Hepatocyte (in vitro differentiated cells): ENCODE measurements at places on chromosomes 3 and 15. TPM values are rescaled to one million over a fixed set of nuclear protein-coding genes. Genes with fewer than 3 reads are reported as not detected.

DNA sequence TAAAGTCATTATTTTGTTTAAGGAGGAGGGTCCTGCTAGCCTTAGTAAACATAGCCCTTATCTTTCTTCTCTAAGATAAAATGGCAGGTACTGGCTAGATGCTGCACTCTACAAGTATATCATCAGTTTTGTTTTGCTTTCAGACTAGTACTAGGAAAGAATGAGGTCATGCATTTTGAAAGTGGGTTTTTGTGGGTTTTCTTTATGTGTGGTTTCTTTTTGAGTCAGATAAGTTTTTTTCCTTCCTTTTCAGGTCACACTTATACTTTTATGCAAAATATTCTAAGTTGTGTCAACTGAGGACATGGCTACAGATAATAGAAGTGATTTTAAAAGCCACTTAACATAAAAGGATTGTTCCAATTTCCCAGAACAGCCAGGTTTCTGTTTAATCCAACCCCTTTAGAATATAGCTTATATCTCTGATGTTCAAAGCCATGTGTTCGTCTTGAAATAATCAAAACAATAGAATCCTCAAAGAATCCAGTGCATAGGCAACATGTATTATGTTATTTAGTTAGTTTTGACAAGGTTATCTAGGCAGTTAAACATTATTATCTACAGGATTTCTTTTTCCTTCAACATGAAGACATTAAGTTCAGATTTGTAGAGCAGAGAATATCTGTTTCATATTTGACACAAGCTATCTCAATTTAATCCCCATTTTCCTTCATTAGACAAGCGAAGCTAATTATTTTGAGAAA lies 406.2 kb downstream of the RBMS3 start:
- peak; percentile 15 for DNase-seq
- H3K27me3 ChIP-seq, result no peaks in the 10 kb centered on the region
- H3K36me3 ChIP-seq, result no peaks in the 10 kb centered on the region
- peaks cover 40% of the 10 kb centered on the region for H3K4me1 ChIP-seq
- no peak overlapping the region for H3K4me3 ChIP-seq

GRCh38 chr3:53236112-53236841 lies 19.5 kb downstream of the TKT start:
- peak overlapping the region; percentile 56 for H3K27ac ChIP-seq
- peaks cover 18% of the 10 kb centered on the region for H3K4me1 ChIP-seq
- no peaks in the 10 kb centered on the region for H3K36me3 ChIP-seq
- peak; percentile 69 for DNase-seq
- H3K27me3 ChIP-seq, result no peaks in the 10 kb centered on the region
- H3K4me3 ChIP-seq, result no peak overlapping the region

DNA sequence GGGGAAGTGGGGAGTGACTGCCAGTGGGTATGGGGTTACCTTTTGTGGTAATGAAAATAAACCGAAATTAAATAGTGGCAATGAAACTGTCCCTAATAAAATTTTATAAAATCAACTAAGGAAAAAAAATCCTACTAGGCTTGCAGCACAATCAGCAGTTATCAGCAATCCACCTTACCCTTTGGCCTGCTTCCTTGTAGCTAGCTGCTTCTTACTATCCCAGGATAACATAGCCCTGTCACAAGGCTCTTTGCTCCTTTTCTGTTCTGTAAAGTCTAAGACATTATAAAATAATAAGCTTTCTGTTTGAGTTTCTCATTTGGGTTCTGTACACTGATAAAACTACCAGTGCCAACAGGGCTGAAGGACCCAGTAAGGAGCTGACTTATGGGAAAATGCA lies 23.0 kb upstream of the CTXND1 start:
- no peaks in the 10 kb centered on the region for H3K4me1 ChIP-seq
- H3K27me3 ChIP-seq, result peaks cover 7% of the 10 kb centered on the region
- H3K36me3 ChIP-seq, result no peaks in the 10 kb centered on the region

GRCh38 chr15:46316024-46316423 lies 681.2 kb downstream of the SQOR start:
- no peaks in the 10 kb centered on the region for H3K36me3 ChIP-seq
- no peak overlapping the region for H3K4me3 ChIP-seq
- no peaks in the 10 kb centered on the region for H3K4me1 ChIP-seq
- DNase-seq, result no peak

The LRRFIP2 gene
- 42.2 and 48.8 TPM in 2 replicates for total RNA-seq

The LRRC31 gene
- total RNA-seq, result 6.1 and 6.5 TPM in 2 replicates

- no peaks in the 10 kb centered on the region for H3K36me3 ChIP-seq
- no peak overlapping the region for H3K4me3 ChIP-seq
- no peak overlapping the region for H3K27ac ChIP-seq
- H3K27me3 ChIP-seq, result no peaks in the 10 kb centered on the region
These were observed 63.4 kb downstream of the TPRG1 start for GRCh38 chr3:189235214-189235613.

DNA sequence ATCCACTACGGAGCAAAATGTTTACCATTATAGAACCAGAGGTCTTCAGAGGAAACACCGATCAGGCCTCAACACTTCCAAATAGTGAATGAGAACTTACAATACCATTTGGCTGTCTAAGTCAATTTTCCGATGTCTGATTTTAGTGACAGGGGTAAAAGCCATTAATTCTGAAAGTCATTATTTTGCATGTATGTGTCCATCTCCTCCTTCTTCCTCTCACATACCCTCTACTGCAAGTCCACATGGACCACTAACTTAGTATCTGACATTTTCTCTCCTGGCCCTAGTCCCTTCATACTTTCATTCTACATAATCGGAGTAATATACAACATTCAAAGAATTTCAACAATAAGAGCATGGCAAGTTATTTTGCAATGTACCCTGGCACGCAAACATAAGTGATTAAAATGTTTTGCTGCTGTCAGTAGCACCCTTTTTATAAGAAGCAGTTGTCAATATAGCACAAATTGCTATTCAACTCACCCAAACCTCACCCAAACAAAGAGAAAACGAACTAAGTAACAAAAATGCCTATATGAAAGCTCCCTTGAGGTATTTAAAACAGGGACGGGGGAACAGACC lies 1.9 kb downstream of the TOP2B start:
- H3K4me3 ChIP-seq, result peak overlapping the region; percentile 86
- H3K36me3 ChIP-seq, result no peaks in the 10 kb centered on the region
- peaks cover 25% of the 10 kb centered on the region for H3K4me1 ChIP-seq
- peak overlapping the region; percentile 97 for H3K27ac ChIP-seq
- no peaks in the 10 kb centered on the region for H3K27me3 ChIP-seq
- DNase-seq, result no peak

DNA sequence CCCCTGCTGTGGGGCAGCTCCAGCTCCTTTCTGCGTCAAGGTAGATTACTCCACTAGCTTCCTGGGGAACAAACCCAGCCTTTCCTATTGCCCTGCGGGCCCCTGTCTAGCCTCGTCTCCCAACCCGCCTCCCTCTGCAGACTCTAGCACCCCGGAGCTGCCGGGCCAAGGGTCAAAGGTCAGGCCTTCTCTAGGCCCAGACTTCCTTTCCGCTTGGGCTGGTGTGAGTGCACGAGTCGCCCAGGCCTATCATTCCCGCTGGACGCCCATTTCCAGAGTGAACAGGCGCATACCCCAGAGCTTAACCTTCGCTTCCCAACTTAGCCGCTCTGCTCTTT lies 11.6 kb upstream of the ONECUT1 start:
- H3K4me1 ChIP-seq, result peaks cover 22% of the 10 kb centered on the region
- H3K36me3 ChIP-seq, result no peaks in the 10 kb centered on the region
- H3K27me3 ChIP-seq, result peaks cover 100% of the 10 kb centered on the region
- no peak for DNase-seq
- H3K27ac ChIP-seq, result no peak overlapping the region

GRCh38 chr3:115204475-115204874 lies 57.4 kb upstream of the ZBTB20 start:
- no peak overlapping the region for H3K4me3 ChIP-seq
- no peak overlapping the region for H3K27ac ChIP-seq
- H3K36me3 ChIP-seq, result no peaks in the 10 kb centered on the region
- no peaks in the 10 kb centered on the region for H3K27me3 ChIP-seq
- H3K4me1 ChIP-seq, result peaks cover 5% of the 10 kb centered on the region

The KCNAB1 gene
- 0.80 and 2.6 TPM in 2 replicates for total RNA-seq

DNA sequence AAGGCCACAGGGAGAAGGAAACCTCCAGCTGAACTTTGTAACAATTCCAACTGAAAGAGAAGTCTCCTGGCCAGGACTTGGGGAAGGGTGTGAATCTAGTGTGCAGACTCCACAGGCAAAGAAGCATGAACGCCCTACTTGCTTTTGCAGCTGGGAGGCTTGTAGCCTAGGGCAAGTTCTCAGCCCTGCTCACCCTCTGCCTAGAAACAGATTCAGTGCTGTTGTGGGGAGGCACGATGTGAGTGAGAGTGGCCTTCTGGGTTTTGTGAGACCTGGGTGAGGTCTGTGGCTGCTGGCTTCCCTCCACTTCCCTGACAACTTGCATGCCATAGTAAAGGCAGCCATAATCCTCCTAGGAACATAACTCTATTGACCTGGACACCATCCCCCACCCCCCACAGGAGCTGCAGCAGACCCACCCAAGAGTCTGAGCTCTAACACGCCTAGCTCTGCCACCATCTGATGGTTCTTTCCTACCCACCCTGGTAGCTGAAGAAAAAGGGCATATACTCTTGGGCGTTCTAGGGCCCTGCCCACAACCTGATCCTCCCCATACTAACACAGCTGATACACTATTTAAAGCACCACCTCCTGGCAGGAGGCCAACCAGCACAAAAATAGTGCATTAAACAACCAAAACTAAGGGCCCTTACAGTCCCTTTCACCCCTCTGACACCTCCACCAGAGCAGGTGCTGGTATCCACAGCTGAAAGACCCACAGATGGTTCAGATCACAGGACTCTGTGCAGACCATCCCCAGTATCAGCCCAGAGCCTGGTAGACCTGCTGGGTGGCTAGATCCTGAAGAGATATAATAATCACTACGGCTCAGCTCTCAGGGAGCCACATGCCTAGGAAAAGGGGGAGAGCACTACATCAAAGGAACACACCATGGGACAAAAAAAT lies 426.5 kb downstream of the IGSF11 start:
- no peaks in the 10 kb centered on the region for H3K27me3 ChIP-seq
- no peak overlapping the region for H3K4me3 ChIP-seq
- no peaks in the 10 kb centered on the region for H3K36me3 ChIP-seq
- no peak overlapping the region for H3K27ac ChIP-seq

DNA sequence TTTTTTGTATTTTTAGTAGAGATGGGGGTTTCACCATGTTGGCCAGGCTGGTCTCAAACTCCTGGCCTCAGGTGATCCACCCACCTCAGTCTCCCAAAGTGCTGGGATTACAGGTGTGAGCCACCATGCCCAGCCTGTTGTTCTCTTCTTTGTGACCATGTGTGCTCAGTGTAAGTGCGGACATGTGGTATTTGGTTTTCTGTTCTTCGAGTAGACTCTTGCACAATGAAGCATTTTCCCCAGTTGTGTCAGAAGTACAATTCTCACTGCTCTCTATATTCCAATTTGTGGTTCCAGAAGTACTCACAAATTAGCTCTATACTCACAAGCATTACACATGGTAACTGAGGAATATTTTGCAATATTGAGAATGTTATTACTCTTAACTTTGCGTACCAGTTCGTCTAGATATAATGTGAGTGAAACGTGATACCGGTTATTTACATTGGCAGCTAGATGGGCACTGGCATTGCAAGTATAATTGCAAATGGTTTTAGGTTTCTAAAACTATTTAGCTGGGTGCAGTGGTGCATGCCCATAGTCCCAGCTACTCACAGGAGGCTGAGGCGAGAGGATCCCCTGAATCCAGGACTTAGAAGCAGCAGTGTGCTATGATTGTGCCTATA lies 34.2 kb upstream of the MTMR14 start:
- no peak for DNase-seq
- peaks cover 6% of the 10 kb centered on the region for H3K27me3 ChIP-seq
- H3K36me3 ChIP-seq, result no peaks in the 10 kb centered on the region
- no peak overlapping the region for H3K27ac ChIP-seq

The NAA50 gene
- 103 and 124 TPM in 2 replicates for total RNA-seq

- no peaks in the 10 kb centered on the region for H3K27me3 ChIP-seq
- H3K27ac ChIP-seq, result no peak overlapping the region
- H3K4me3 ChIP-seq, result no peak overlapping the region
- H3K4me1 ChIP-seq, result no peaks in the 10 kb centered on the region
These were observed 66.4 kb upstream of the TRA2B start for GRCh38 chr3:186004209-186004608.

- peaks cover 5% of the 10 kb centered on the region for H3K27me3 ChIP-seq
- no peak overlapping the region for H3K27ac ChIP-seq
- H3K4me3 ChIP-seq, result no peak overlapping the region
- no peak for DNase-seq
These were observed 64.5 kb downstream of the GLDN start for GRCh38 chr15:51405693-51406523.

DNA sequence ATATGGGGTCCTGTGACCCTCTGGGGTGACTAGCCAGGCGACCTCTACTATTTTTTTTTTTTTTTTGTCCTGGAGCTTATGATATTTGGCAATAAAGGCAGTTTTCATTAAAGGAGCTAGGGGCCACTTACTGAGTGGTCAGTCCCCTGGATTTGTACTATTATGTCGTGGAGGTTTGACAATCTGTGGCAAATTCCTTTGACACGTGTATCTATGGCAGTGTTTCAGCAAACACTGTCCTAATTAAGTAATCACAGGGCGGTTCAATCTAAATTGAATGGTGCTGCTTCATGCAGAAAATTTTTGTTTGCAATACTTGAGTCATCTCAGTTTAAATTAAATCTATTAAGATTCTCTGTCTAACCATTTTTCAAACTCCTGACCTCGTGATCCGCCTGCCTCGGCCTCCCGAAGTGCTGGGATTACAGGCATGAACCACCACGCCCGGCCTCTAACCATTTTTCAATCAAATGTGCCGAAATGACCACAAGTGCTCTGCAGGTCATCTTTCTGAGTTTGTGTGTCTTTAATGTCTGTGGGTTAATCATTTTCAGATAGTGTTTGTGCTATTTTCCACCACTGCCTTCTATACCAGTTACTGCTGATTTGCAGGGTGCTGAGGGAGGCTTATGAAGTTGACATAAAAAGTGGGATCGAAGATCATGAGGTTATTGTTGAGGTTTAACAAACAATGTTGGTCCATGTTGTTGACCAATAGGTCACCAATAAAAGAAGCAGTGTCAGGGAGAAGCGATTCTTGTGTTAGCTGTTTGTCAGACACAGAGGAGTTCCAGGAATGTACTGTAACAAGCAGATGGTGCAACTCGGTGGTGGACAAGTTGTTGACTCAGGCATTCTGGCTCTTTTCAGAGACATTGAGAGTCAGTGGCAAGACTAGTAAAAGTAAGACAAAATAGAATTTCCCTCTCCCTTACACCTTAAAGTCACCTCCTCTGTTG lies 18.6 kb upstream of the SLC2A2 start:
- H3K36me3 ChIP-seq, result no peaks in the 10 kb centered on the region
- H3K4me3 ChIP-seq, result no peak overlapping the region
- H3K4me1 ChIP-seq, result peaks cover 18% of the 10 kb centered on the region
- no peaks in the 10 kb centered on the region for H3K27me3 ChIP-seq

GRCh38 chr15:85475317-85475701 lies 94.9 kb downstream of the AKAP13 start:
- H3K4me1 ChIP-seq, result peaks cover 32% of the 10 kb centered on the region
- no peak overlapping the region for H3K27ac ChIP-seq
